ENCODE measurements at places on chromosomes 1 and 21. TPM values are rescaled to one million over a fixed set of nuclear protein-coding genes. Genes with fewer than 3 reads are reported as not detected.

IGSF21 gene
- not detected for total RNA-seq

SPATA21 gene
- not detected for total RNA-seq

KLHDC9 gene
- total RNA-seq, result 1.4 TPM

- DNase-seq, result no peak
These were observed 642 bp upstream of the CREG1 start for GRCh38 chr1:167554028-167554779.

- no peak for DNase-seq
These were observed 8.0 kb downstream of the ACBD6 start for GRCh38 chr1:180494370-180494769.

DNA sequence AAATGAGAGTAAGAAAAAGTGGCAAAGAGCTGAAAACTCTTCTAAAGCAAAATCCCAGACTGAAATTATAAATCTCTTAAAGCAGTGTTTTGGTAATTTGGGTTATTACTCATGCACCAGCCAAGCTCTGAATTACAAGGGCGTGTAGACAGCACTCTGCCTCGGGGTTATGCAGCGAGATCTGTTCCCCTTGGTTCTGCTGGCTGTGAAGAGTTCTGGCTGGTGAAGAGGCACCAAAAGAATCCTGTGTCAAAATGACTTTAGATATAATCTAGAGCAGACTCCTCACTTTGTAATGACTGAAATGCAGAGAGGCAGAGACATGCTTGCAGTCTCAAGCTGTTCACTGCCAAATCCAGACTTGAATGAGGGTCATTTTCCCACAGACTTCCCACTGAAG is 461.8 kb upstream of the CXADR start:
- DNase-seq, result no peak

GRCh38 chr1:167763525-167764220 is 41.9 kb downstream of the MPZL1 start:
- no peak for DNase-seq

DNA sequence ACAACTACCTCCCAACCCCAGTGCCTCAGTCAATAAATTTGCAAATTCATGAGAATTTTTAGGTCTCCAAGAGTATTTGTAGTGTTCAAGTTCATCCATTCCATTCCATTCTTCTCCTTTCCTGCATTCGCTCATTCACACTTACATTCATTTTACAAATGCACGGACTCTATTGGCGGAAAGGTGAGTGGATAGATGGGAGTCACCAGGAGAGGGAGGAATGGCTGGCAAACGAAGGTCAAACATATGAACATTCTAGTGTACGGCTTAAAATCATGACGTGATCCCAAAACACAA is 2.5 kb downstream of the LORICRIN start:
- no peak for DNase-seq

DNA sequence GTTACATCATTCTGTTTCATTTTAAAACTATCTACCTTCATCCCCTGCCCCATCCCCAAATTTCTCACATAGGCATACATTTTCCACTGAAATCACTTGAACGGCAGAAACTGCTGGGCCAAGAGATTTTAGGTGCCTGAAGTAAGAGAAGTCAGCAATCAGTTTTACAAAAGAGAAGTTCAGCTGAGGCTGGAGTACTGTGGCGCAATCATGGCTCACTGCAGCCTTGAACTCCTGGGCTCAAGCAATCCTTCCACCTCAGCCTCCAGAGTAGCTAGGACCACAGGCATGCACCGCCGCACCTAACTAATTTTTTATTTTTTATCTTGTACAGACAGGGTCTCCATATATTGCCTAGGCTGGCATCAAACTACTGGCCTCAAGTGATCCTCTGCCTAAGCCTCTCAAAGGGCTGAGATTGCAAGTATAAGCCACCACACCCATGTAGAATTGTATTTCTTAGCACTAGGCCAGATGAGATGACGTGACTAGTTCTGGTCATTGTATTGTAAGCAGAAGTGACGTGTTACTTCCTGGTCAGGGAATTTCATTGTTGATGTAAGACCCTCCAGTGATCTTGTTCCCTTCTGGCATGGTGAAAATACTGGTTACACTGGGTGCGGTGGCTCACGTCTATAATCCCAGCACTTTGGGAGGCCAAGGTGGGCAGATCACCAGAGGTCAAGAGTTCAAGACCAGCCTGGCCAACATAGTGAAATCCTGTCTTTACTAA is 7.1 kb downstream of the BECN2 start:
- DNase-seq, result no peak

GRCh38 chr1:148162363-148162762 is 10.3 kb upstream of the NBPF11 start:
- no peak for DNase-seq

DNA sequence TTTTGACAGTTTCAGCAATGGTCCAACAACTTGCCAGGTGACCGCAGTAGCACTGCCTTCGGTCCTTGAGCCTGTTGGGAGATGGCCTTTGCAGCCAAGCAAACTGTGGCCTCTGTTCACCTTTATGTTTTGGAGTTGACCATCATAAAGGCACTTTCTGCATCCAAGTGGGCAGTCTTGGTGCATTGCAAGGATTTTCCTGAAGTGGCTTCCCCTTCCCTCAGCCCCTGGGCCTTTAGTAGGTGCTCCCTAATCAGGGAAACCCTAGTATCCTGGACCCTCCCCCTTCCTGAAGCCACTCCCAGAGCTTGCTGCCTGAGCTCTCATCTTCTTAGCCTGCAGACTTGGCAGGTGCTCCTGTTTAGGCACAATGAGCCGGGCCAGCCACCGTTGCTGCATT is 140.2 kb downstream of the TRABD2B start:
- no peak for DNase-seq

DNA sequence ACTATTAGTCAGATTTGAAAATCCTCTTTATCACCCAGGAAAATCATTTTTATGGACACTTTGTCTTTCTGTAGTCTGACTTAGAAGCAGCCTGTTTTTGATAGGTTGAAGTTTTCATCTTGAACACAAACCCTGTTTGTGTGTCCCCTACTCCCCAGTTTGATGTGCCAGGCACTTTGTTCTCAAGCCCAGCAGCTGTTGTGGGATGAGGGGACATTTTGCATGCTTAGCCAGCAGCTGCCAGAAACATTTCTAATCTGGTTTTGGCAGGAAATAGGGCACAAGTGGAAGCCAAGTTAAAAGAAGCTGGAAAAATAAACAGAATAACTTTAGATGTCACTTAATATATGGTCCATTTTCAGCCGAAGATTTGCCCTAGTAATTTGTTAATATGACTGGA is 29.9 kb downstream of the ACTN2 start:
- no peak for DNase-seq

DNA sequence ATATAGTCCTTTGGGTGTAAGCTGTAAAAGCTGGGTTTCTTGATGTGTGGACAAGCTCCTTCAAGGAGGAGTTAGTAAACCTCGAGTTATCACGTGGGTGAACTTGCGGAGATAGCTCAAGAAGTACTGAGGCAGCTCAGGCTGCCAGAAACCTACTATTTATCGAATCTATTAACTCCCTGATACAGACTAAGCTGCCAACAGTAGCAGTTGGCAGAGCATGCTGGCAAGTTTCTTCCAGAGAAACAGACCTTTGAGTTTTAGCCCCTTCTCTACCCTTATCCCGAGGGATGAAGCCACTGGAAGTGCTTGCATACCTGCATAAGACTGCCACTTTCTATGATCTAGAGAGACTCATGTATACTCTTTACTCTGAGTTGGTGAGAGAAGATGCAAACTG is 624.5 kb upstream of the USP24 start:
- no peak for DNase-seq

- no peak for DNase-seq
These were observed 115.2 kb downstream of the NRIP1 start for GRCh38 chr21:14949603-14950002.

DNA sequence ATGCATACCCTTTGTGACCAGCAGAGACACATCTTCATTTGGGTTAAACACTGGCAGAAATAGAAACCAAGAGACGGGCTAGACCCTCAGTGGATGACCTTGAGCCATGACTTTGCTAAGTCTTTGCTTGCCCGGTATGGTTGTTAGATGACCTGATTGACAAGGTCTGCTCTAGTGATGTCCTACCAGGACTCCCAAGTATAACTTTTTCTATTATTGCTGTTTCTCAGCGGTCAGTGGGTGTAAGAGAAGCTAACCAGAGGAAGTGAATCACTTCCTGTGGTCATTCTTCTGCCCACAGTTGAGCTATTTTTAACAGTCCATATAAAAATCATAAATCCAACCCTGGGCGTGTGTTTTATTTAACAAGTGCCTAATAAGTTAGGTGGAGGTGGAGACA is 126.2 kb upstream of the ETS2 start:
- no peak for DNase-seq
